Activated CD4-positive, CD25-positive, alpha-beta regulatory T cell treated with anti-CD3 and anti-CD28 coated beads, Interleukin-2, amount 50 U/mL, for 72 hours (primary cell): ENCODE measurements at places on chromosomes 7 and 10.

DNA sequence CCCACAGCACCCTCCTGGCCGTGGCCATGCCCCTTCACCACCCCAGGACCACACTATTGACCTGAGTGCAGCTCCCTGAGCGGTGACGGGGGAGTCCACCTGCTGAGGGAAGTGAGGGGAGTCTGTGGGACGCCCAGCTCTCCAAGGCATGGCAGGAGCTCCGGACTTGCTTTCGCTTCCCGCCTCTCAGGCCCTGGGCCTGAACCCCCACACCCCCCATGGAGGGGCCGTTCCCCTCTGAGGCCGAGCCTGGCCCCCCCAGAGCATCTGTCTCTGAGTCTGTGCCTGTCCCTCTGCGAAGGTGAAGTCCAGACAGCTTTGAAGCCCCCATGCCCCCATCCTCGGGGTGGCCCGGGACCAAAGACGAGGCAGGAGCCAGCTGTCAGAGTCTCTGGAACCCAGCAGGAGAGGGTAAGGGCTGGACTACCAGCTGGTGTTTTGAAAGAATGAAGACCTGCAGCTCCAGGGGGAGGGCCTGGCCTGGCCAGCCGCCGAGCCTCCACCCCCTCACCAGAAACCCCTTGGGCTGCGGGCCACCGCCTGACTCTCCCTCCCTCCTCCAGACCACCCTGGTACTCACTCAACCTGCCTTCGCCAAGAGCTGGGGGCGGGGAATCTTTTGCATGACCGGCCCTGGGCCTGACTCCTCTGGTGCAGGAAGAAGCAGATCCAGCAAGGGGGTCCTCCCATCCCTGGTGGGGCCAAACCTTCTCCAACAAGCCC is 114.0 kb downstream of the PDGFA start:
- DNase-seq: no peak

GRCh38 chr10:129675027-129675769 is 208.2 kb downstream of the MGMT start:
- DNase-seq: no peak

DNA sequence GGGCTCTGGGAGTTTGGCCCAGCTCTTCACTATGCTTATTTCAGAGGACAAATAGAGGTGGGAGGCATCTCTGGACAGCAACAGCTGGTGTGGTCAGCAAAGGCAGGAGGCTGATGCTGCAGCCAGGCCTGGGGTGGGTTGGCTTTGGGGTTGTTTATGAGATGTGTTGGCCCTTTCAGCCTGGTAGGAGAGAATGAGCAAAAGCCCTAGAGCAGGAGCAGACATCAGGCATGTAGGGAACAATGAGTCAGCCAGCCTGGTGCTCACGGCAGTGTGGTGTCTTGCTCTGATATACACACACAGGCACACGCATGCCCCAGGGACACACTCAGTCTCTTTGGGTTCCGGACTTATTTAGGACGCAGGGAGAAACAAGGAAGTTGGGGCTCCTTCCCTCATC is 157.1 kb downstream of the PRKCQ start:
- no peak for DNase-seq

DNA sequence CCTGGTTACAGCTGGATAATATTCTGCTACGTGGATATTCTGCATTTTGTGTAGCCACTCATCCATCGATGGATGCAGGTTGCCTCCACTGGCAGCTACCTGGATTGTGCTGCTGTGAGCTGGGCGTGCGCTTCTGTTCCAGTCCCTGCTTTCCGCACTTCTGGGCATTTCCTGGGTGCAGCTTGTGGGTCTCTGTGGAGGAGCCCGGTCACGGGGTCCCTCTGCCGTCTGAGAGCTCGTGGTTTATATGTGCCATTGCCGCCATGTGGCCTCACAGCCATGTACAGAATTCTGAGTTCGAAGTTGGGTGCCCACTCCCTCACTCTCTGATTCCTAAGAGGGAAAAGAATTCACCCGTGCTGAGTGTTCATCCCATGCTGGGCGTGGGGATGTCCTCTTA is 38.3 kb downstream of the JAKMIP3 start:
- no peak for DNase-seq

- DNase-seq: no peak
Measured at GRCh38 chr10:50234486-50234885, 16.8 kb downstream of the ASAH2 start.

- no peak for DNase-seq
Measured at GRCh38 chr7:133705596-133705995, 421.5 kb upstream of the LRGUK start.

- no peak for DNase-seq
Measured at GRCh38 chr10:127845756-127846155, 47.0 kb downstream of the CLRN3 start.

GRCh38 chr10:131786756-131787605 is 113.8 kb upstream of the PPP2R2D start:
- peak; percentile 29 for DNase-seq

GRCh38 chr10:133162178-133162909 is 2.3 kb downstream of the KNDC1 start:
- DNase-seq: no peak

DNA sequence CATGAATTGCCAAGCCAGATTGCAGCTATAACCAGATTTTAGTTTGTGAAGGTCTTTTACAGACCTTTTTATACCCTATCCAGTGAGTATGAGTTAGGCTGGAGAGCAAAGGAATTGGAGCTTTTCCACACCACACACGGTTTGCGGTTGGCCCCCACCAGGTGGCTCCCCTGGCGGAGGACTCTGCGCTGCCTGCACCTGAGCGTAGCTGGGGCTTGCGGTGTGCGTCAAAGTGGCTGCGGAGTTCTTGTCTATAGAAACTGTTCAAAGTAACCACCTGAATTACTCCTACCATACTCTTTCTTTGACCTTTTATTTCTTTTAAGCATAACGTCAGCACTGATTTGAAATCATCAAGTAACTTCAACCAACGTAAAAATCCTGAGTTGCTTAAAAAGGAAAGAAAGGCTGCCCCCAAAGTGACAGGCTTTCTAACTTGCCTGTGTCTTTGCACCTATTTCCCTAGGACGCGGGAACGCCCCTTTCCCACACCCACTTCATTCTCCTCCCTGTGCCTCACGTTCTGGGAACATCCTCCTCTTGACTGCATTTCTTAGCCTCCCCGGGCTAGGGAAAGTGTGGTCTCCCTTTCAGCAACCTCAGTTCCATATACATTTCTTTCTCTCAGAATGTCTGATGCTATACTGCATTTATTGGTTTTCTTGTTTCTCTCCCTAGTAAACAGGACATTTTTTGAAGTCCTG is 47.6 kb upstream of the TMEM72 start:
- no peak for DNase-seq

GRCh38 chr10:29969255-29970011 is 90.0 kb downstream of the JCAD start:
- no peak for DNase-seq

- DNase-seq: no peak
Measured at GRCh38 chr7:156984174-156984891, 26.1 kb downstream of the MNX1 start.

- DNase-seq: no peak
Measured at GRCh38 chr7:12127455-12127854, 83.6 kb upstream of the TMEM106B start.

- DNase-seq: no peak
Measured at GRCh38 chr10:2700626-2701305, 366.6 kb upstream of the PFKP start.

GRCh38 chr7:11480143-11480542 is 351.9 kb downstream of the THSD7A start:
- no peak for DNase-seq

- DNase-seq: no peak
Measured at GRCh38 chr10:130401860-130402765, 265.9 kb downstream of the GLRX3 start.

GRCh38 chr10:35643151-35644049 is 1.3 kb upstream of the FZD8 start:
- no peak for DNase-seq

DNA sequence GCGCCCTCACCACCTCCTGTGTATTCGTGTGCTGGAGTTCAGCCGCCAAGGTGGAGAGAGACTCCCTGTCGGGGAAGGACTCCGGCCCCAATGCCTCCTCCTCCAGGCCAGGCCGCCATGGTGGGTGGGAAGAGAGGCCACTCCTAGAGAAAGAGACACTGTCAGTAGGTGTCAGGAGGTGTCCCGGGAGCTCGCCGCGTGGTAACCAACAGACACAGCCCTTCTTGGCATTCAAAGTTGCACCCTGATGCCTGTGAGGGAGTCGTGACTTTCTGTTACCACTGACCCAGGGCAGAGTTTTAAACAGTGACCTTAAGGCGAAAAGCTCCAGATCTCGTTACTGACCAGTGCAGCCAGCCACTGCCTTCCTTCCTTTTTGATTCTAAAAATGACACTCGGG is 155.2 kb downstream of the CUX1 start:
- DNase-seq: no peak

- no peak for DNase-seq
Measured at GRCh38 chr10:1654247-1654646, 83.1 kb downstream of the ADARB2 start.

DNA sequence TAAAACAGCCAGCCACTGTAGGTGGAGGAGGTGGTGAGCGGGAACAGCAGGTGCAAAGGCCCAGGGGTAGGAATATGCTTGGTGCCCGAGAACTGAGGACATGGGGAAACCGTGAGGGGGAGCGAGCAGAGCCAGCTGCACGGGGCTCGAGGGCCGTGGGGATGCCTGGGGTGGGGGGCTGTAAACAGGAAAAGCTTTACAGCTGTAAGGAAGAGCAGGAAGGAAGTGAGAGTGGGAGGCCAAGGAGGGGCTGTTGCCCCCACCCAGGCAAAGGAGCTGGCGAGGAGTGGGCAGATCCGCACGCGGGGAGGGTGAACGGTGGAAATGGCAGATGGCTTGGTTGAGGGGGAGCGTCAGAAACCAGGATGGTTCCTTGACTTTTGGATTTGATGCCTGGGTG is 34.4 kb downstream of the ZMIZ1 start:
- no peak for DNase-seq

DNA sequence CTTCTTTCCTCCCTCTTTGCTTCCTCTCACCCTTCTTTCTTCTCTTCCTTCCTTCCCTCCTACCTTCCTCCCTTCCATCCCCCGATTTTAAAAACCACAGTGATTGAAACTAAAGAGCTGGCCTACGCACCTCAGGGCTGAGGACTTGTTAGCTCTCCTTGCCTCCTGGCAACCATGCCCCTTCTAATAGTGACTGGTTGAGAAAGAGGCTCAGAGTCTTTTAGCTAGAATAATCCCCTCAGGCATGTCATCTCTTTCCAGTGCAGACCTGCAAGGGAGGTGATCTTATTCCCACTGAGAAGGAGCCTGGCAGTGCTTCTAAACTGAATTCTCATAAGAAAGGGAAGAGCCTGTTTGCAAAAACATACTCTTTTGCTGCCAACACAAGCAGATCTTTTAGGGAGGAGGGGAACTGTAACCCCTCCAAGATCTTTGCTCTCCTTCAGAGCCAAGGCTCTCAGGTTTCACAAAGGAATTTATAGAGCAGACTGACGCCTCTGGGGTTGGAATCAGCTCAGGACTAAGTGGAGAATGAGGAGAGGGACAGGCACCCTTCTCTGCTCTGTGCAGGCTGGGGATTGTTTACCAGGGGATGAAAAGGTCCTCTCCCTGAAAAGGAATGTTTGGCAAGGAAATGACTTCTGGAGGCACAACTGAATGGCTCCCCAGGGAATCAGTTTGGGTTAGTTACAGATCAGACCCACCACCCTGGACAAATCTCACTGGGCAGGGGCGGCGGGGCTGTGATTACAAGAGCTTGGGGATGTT is 9.4 kb upstream of the ANKRD1 start:
- no peak for DNase-seq

DNA sequence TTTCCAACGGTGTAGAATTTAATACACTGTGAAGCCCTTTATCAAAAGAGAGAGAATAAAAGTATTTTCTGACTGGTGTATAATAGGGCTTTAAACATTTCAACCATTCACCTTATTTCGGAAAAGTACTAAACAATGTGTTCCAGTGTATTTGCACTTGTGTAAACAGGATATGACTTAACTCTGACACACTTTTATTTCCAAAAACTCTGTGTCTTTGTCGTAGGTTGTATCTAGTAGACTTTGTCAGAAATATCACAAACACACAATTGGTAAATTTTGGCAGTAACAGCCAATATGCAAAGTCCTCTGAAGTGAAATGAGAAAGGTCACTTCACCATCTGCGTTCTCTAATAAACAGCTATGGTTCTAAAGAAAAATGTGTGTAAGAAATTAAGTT is 10.3 kb upstream of the TSPAN13 start:
- no peak for DNase-seq

GRCh38 chr7:4693749-4694148 is 11.7 kb downstream of the FOXK1 start:
- no peak for DNase-seq

DNA sequence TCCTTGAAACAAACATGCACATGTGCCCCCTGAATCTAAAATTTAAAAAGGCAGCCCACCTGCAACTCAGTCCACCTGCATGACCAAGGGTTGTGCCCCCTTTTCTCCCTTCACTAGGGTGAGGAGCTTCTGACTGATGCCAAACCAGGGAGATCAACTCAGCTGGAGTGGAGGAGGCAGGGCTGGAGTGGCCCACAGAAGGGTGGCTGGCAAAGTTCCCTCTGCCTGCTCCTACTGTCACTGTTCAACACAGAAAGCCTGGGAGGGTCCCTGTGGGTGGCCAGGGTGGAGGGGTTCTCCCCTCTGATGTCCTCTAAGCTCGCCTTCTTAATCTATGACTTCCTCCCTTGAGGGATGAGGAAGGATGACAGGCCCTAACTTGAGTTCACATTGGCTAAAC is 55.7 kb upstream of the ANTXRL start:
- no peak for DNase-seq

GRCh38 chr10:3978174-3978573 is 193.2 kb upstream of the KLF6 start:
- DNase-seq: no peak

GRCh38 chr7:106119719-106120118 is 7.6 kb upstream of the SYPL1 start:
- DNase-seq: no peak

DNA sequence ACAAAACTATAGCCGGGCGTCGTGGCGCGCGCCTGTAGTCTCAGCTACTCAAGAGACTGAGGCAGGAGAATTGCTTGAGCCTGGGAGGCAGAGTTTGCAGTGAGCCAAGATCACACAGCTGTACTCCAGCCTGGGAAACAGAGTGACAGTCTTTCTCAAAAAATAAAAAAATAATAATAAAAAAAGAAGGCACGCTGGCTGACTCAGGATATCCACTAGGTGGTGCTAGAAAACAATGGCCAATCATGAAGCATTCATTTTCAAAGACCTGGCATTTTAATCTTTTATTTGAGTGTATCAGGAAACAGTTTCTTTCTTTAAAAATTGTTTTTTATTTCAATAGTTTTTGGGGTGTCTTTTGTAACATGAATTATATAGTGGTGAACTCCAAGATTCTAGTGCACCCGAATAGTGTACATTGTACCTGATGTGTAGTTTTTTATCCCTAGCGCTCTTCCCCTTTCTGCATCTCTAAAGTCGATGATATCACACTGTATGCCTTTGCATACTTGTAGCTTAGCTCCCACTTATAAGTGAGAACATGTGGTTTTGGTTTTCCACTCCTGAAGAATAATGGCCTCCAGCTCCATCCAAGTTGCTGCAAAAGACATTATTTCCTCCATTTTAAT is 88.6 kb downstream of the LYZL1 start:
- no peak for DNase-seq
